ENCODE measurements at places on chromosomes 1 and 21. TPM values are rescaled to one million over a fixed set of nuclear protein-coding genes. Genes with fewer than 3 reads are reported as not detected.

DNA sequence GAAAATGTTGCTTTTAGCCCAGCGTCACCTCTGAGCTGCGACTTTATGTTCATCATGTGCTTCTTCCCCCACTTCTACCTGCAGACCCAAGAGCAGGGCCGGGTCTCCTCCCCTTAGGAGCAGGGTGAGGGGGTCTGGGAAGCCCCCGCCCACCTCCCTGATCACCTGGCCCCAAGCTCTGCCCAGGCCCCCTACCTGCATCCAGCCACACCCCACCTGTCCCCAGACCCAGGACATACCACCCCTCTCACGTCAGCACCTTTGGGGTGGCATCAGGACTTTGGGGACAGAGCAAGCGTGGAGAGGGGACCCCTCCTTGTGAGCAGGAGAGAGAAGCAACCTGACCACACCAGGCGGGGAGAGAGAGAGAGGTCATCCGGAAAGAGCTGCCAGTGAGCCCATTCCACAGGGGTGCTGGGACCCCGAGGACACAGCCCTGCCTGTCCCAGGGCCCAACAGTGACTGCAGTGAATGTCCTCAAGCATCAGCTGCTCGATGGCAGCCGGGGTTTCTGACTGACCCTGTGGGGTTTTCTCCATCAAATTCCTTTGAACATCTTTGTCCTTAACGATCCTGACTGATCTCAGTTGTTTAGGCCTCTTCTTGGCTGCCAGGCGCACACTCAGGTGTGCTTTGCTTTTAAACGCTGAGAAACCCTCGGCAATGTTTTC is 42.8 kb upstream of the COL18A1 start:
- DNase-seq: no peak

CLDN17 gene
- not detected for total RNA-seq

- DNase-seq: no peak
These were observed 57.4 kb upstream of the MTF2 start for GRCh38 chr1:93021539-93022134.

DNA sequence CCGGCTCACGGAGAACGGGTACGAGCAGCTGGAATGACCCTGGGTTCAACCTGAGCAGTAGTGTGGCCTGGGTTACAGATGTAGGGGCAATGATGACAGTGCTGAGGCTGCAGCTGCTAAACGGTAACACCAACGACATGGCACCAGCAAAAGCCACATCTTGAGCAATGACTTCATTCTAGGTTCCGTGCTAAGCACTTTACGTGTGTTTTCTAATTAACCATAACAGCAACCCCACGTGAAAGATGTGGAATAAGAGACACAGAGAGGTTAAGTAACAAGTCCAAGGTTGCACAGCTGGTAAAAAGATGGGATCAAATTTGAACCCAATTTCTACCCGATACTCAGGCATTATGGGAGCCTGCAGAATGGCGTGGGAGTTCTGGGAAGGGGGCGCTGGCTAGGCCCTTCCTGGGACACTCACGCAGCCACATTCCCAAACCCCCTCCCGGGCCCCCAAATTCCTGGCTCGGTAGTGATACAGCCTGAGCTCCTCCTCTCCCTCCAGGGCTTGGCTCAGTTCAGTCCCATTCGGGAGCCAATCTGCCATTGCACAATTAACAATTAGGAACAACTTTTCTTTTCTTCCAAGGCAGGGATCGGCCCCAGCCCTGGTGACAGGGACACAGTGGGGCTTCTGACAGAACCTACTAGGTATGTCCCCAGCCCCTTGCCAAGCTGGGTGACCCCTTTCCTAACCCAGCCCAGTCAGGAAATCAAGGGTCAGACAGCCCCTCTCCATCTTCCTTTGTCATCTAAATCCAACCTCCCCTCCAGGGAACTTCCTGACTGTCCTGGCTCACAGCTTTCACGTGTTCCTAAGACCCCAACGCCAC is 23.8 kb upstream of the ECE1 start:
- no peak for DNase-seq

SPAG17 gene
- total RNA-seq: not detected

DNA sequence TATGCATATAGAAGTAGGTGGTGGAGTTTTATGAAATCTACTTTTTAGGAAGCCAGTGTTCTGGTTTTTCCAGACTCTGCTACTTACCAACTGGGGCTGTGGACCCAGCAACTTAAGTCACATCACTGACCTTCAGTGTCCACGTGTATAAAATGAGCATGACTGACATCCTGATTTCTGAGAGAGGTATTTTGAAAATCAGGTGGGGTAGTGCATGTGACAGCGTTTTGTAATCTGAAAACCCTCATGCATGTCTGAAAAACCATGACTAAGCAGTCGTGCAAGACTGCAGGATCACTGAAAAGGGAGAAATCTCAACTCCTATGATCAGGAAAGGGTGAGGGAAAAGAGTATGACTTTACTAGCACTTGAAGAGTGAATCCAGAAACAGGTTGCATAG is 26.1 kb downstream of the CR1L start:
- DNase-seq: no peak

DNA sequence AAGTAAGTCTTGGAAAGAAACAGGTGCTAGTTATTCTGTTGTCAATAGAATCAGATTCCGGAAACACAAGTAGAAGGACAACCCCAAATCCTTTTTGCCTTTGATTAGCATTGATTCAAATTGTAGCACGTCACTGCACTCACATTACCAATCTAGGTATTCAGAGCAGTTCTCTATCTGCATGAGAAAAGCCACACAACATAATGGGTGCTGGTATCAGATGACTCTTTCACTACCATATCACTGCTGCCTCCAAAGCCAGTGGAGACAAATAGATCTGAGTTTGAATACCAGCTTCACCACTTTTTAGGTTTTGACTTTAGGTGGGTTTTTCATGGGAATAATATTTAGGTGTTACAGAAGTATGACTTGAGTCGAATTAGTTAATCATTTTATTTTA is 38.9 kb downstream of the RTCA start:
- no peak for DNase-seq

All from mammary epithelial cell (primary cell).